BE2C (cell line): ENCODE measurements at places on chromosomes 2 and 18.

GRCh38 chr2:58634653-58635370 is 393.7 kb upstream of the FANCL start:
- no peak for DNase-seq

GRCh38 chr2:228600265-228600664 is 418.8 kb upstream of the SPHKAP start:
- DNase-seq: no peak

DNA sequence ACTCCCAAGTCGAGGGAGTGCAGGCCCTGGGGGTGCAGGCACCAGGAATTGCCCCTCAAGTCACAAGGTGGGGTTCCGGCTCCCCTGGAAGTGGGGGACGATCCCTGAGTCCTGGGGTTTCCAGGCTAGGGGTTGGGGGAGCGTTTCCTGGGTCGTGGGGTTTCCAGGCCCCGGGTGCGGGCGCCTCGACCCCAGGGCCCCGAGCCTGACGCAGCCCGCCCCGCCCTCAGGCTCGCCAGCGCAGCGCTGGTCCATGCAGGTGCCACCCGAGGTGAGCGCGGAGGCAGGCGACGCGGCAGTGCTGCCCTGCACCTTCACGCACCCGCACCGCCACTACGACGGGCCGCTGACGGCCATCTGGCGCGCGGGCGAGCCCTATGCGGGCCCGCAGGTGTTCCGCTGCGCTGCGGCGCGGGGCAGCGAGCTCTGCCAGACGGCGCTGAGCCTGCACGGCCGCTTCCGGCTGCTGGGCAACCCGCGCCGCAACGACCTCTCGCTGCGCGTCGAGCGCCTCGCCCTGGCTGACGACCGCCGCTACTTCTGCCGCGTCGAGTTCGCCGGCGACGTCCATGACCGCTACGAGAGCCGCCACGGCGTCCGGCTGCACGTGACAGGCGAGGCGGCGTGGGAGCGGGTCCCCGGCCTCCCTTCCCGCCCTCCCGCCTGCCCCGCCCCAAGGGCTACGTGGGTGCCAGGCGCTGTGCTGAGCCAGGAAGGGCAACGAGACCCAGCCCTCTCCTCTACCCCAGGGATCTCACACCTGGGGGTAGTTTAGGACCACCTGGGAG is 12.0 kb downstream of the SIGLEC15 start:
- peak; percentile 38 for DNase-seq

DNA sequence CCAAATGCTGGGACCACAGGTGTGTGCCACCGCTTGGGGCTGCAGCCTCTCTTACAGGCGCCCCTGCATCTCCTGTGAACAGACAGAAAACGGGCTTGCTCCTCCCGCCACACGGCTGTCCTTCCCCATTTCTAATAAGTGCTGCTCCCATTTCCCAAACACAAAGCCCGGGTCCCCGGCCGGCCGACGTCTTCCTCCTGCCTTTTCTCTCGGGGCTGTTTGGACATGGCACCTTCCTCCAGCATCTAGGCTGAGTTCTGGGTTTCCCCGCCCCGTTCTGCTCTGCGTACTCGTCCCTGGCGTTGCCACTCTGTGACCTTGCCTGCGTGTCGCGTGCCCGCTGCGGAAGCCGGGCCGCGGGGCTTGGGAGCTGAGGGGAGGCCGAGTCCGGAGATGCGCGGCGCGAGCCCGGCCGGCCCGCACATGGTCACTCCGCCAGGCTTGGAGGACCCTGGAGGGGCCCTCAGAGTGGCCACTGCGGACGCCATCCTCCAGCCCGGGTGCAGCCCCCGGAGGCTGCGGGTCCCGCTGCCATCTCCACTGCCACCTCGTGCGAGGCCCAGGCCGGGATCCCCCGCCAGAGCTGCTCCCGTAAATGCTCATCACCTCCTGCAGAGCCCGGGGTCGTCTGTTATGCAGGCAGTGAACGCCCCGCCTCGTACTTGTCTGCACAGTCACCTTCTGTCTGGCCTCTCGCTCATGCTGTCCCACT is 26.3 kb downstream of the PRELID3A start:
- DNase-seq: no peak

GRCh38 chr18:51520676-51521180 is 323.2 kb upstream of the MEX3C start:
- DNase-seq: no peak

DNA sequence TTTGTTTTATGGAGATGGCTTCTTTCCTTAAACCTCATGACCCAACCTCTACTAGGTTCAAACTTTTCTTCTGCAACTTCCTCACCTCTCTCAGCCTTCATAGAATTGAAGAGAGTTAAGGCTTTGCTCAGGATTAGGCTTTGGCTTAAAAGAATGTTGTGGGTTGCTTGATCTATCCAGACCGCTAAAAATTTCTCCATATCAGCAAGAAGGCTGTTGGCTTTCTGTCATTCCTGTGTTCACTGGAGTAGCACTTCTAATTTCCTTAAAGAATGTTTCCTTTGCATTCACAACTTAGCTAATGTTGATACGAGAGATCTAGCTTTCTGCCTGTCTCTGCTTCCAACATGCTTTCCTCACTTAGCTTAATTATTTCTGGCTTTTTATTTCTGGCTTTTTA is 58.1 kb upstream of the KYNU start:
- DNase-seq: no peak

DNA sequence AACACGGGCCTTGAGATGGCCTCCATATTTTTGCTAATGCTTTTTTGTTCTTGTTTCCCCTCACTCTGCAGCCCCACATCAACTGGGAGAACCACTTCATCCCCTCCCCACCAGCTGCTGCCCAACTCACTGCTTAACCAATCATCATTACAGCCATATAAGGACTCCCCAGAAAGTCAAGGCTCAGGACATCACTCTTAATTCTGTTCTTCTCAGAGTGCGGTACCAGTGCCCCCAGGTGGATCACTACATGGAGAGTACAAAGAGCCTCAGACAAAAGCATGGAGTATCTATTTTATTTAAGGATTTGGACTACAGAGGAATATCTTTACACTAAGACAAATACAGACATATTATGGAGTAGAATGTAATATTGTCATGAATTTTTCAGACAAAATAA is 340.6 kb downstream of the PAX3 start:
- DNase-seq: no peak

DNA sequence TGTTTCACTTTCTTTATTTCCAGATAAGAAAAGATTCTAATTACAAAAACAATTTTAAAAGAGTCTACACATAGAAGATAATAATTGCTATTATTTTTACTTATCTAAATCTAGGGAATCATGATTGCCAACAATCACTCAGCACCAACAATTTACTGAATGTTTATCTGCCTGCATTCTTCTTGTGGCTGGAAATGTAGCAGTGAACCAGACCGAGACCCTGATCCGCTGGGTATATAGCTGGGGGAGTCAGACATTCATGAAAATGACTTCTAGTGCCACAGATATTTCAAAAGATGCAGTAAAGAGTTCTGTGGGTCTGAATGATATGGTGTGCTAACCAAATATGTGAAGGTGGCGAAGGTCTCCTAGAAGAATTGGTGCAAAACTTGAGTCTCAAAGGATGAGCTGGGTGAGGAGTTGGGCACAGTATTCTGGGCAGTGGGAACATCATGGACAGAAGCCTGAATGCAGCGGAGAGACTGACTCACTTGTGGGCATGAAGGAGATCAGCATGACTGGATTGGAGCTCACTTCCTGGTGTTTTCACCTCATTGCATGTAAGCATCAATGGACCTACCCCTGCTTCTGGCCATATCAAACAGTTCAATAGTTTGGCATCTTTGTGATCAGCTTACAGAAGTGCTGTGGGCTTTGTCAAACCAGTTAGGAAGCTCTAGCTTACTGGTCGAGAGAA is 26.1 kb upstream of the FN1 start:
- DNase-seq: no peak

DNA sequence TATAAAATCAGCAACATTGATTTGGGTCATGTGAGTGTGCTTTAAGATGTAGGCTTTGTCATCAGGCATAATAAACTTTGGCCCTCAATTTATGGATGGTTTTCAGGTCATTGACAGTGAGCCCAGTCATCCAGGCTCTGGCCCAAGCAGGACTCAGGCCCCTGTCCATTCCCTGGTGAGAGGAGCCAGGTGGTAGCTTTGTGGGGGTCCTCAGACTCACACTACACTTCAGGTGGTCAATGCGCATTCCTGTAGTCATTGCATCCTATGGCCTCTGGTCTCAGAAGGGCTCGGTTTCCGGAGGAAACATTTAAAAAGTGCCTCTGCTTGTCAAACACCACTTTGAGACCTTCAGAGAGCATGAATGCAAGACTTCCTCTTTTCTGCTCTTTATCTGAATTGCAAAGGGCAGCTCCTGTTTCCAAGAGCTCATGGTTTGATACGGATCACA is 20.2 kb downstream of the LGALSL start:
- DNase-seq: no peak

GRCh38 chr2:127932199-127932876 is 46.6 kb upstream of the AMMECR1L start:
- no peak for DNase-seq

- no peak for DNase-seq
Observed at GRCh38 chr2:1867141-1867540, 122.8 kb upstream of the PXDN start.

DNA sequence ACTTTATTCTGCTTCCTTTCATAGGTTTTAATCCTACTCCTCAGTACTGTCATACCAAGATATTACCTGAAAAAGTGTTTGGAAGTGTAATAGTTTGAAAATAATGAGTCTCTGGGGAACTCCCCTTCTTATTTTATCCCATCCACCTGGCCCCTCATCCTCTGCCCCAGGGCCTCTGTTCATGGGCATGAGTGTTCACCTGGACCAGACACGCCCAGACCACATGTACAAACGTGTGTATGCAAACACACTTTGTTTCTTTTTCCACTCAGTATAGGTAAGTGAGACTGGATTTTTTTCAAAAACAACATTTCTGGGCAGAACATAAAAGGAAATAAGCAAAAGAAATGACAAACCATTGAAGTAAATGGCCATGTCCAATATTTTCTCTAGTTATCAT is 62.1 kb upstream of the THSD7B start:
- DNase-seq: no peak

DNA sequence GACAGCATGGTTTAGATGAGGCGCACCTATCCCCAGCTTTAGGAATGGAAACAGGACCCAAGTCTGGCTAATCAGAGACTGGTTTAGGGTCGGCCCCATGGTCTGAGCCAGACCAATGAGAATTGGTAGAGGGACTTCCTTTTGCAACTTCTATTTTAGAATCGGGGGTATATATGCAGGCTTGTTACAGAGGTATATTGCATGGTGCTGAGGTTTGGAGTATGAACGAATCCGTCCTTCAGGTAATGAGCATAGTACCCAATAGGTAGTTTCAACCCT is 1.5 kb upstream of the BOLA3 start:
- DNase-seq: no peak

DNA sequence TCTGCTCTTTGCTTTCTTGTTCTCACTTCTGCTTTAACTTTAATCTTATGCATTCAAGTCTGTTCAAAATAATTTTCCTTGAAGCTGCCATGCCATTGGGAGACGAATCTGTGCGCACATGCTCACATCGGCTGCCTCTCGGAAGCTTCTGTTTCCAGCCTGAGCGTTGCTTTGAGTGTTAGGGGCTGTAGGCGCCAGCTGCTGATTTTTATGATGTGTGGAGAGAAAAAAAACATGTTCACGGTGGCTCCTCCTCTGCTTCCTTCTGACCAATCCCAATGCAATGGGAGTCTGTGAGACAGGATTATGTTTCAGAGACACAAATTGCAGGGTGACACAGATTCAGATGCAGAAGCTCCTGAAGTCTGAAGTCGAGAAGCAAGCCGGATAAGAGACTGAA is at the start of gene MC4R:
Gene MC4R (minus strand): TSS at position 180 of the 400 bp plus-strand sequence. CDS start 426 bp downstream, outside the sequence.
- peak; percentile 68 for DNase-seq

DNA sequence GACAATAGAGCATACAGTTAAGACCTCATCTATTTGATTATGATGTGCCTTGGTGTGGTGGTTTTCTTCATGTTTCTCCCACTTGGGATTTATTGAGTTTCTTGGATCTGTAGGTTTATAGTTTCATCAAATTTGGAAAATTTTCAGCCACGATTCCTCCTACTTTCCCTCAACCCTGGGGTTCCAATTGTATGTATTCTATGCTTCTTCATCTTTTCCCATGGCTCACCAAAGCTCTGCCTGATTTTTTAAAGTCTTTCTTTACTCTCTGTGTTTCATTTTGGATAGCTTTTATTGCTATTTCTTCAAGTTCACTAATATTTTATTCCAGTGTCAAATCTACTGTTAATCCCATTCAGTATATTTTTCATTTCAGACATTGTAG is 132.7 kb downstream of the CTIF start:
- DNase-seq: no peak

DNA sequence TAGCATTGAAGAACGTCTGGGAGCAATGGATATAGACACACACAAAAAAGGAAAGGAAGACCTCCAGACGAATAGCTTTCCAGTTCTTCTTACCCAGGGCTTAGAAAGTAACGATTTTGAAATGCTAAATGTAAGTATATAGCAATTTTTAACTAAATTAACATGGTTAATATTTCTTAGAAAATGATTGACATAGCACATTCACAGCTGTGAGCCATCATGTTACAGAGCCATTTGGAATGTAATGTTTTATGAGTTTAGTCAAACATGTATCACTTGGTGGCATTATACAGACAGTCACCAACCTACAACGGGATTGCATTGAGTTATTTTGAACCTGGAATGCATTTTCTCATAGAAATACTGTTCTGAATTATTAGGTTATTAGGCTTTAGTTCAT is 35.1 kb downstream of the WDR43 start:
- no peak for DNase-seq

- DNase-seq: no peak
Observed at GRCh38 chr18:3966642-3967358, 488.3 kb downstream of the DLGAP1 start.

DNA sequence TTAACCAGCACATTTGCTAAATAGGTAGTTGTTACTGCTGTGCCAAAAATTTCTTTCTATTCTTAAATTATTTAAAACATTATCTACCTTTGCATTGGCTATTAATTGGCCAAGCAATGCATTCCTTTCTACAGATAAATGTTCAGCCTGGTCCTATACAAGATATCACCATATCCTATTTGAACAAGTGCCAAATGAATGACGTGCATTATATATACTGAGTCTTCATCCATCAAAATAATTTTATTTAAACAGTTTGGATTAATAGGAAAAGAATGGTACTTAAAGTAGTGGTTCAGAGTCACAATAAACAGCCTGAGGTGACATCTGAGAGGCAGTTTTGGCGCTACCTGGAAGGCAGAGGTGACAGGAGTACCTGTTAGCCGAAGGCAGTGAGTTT is 230.1 kb upstream of the EPAS1 start:
- no peak for DNase-seq

GRCh38 chr2:70765507-70765906 is 2.5 kb downstream of the ADD2 start:
- DNase-seq: no peak

DNA sequence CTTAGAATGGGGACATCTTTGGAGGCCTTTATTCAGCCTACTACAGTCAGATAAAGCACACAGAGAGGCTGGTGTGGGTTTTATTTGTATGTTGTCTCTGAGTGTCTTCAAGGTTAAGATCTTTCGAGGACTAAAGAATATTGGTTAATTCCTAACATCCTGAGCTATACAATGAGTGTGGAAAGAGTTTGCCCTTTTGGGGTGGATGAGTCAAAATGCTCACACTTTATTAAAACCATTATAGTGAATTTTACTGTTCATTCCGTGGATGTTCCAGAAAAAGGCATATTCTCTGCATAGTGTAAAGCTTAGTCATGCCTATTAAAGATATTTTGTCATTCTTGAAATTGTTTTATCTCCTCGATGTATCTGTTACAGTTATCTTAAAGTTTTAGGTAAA is 29.1 kb upstream of the SLC38A11 start:
- DNase-seq: no peak

GRCh38 chr2:240731178-240731545 is 39.5 kb downstream of the AQP12A start:
- no peak for DNase-seq

GRCh38 chr18:46134920-46135675 is 30.9 kb downstream of the HAUS1 start:
- DNase-seq: no peak

- no peak for DNase-seq
Observed at GRCh38 chr2:19667536-19667949, 234.2 kb downstream of the TTC32 start.
